ENCODE measurements at places on chromosomes 12 and 14.

GRCh38 chr14:61839507-61839906, 77.3 kb downstream of the SNAPC1 start:
- H3K27me3 ChIP-seq, result no peaks in the 10 kb centered on the region
- H3K27ac ChIP-seq, result no peak overlapping the region
- H3K36me3 ChIP-seq, result no peaks in the 10 kb centered on the region
- H3K4me1 ChIP-seq, result peaks cover 2% of the 10 kb centered on the region
- DNase-seq, result no peak

- no peaks in the 10 kb centered on the region for H3K27me3 ChIP-seq
- no peak overlapping the region for H3K27ac ChIP-seq
- no peaks in the 10 kb centered on the region for H3K36me3 ChIP-seq
Observed at GRCh38 chr14:41805633-41806032, 199.0 kb downstream of the LRFN5 start.

GRCh38 chr12:93430280-93430679, 11.5 kb downstream of the UBE2N start:
- DNase-seq, result no peak
- H3K4me3 ChIP-seq, result no peak overlapping the region
- peaks cover 3% of the 10 kb centered on the region for H3K4me1 ChIP-seq
- no peaks in the 10 kb centered on the region for H3K36me3 ChIP-seq

DNA sequence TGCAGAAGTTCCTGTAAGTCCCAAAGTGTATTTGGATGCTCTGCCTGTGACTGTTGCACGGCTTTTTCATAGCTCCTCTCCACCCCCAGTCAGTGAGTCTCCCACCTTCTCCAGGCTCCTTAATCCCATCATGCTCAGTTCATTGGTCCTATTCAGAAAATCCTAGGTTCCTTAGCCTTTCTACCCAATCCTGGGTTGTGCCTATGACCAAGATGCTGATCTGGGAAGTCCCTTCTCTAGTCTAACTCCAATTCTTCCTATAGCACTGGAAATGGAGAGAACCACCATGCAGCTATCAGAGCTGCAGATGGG, 7.7 kb downstream of the CISTR start:
- H3K27me3 ChIP-seq, result peaks cover 79% of the 10 kb centered on the region
- H3K4me1 ChIP-seq, result peaks cover 5% of the 10 kb centered on the region
- no peak overlapping the region for H3K27ac ChIP-seq
- H3K4me3 ChIP-seq, result no peak overlapping the region

DNA sequence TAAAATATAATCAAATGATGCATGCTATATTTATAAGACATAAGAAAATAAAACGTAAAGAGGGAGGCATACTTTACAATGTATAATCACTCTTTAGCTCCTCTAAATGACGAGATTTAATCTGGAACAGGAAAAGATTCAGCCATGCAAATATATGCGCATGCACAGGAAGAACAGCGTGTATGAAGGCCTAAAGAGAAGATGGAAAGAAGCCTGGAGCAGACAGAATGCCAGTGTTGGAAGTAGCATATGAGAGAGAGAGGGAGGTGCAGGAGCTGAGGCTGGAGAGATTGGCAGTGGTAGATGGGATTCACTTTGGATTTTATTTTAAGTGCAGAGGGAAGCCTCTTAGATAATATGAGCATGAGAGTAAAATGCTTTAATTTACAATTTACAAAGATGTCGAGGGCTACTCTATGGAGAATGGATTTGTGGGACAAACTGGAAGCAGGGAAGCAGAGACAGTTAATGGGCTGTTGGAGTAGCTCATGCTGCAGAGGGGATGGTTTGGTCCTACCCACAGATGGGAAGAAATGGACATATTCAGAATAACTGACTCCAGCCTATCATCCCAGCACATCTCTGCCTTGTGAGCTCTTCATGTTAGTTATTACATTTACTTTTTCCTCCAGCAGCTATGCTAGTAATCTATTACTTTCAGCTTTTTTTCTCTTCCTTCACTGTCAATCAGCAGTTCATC, 411.1 kb downstream of the TMTC2 start:
- DNase-seq, result no peak
- H3K4me3 ChIP-seq, result no peak overlapping the region
- H3K4me1 ChIP-seq, result no peaks in the 10 kb centered on the region
- no peaks in the 10 kb centered on the region for H3K27me3 ChIP-seq

GRCh38 chr12:124835656-124836410, 27.8 kb downstream of the SCARB1 start:
- no peak for DNase-seq
- no peaks in the 10 kb centered on the region for H3K27me3 ChIP-seq
- H3K36me3 ChIP-seq, result no peaks in the 10 kb centered on the region
- no peak overlapping the region for H3K27ac ChIP-seq

- H3K4me3 ChIP-seq, result no peak overlapping the region
- H3K4me1 ChIP-seq, result no peaks in the 10 kb centered on the region
- no peaks in the 10 kb centered on the region for H3K27me3 ChIP-seq
Observed at GRCh38 chr12:95967301-95967700, 24.2 kb downstream of the AMDHD1 start.

DNA sequence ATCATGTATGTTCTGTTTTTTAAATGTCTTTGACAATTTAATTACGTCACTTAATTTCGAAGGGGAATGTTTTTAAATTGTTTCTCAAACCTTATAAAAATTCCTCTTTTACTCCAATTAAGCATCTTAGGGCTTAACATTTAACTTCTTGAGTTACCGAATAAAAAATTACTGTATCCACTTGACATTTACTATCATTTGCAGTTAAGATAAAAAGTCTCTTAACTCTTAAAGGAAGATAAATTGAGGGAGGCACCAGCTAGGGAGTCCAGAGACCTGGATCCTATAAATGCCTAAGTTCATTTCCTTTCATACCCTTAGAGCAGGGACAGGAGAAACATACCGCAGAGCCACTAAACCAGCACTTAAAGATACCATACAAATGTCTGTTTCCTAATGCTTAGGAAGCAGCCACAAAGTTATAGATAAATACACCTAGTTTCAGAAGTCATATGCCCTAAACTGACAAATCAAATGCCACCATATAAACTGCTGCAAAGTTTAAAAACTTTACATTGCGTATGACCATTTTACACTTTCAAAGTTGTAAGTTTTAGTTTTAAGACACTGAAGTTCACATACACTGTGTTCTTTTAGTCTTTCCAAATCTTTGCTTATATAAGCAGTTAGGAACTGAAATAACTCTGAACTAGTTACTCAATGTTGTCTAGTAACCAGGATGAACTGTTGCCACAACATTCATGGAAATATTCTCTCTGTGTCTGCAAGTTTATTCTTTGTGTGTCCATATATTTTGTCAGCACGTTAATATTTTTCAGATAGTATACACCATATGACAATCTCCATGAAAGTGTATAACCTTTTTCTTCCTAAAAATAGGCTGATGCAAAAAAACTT, 71.2 kb downstream of the GALNT4 start:
- H3K4me3 ChIP-seq, result peak overlapping the region; percentile 5
- H3K4me1 ChIP-seq, result peaks cover 7% of the 10 kb centered on the region
- peak; percentile 95 for DNase-seq
- peak overlapping the region; percentile 28 for H3K27ac ChIP-seq
- H3K36me3 ChIP-seq, result peaks cover 4% of the 10 kb centered on the region

GRCh38 chr14:103890821-103891666, 37.2 kb upstream of the TDRD9 start:
- no peak for DNase-seq
- H3K27ac ChIP-seq, result no peak overlapping the region
- peaks cover 18% of the 10 kb centered on the region for H3K4me1 ChIP-seq
- H3K27me3 ChIP-seq, result peaks cover 20% of the 10 kb centered on the region
- H3K4me3 ChIP-seq, result no peak overlapping the region

- no peak for DNase-seq
- no peak overlapping the region for H3K4me3 ChIP-seq
- H3K27me3 ChIP-seq, result no peaks in the 10 kb centered on the region
- no peaks in the 10 kb centered on the region for H3K36me3 ChIP-seq
- no peaks in the 10 kb centered on the region for H3K4me1 ChIP-seq
Observed at GRCh38 chr12:33676866-33677265, 237.2 kb upstream of the SYT10 start.

GRCh38 chr12:122028905-122029560, 7.3 kb downstream of the BCL7A start:
- H3K4me1 ChIP-seq, result peaks cover 37% of the 10 kb centered on the region
- H3K27me3 ChIP-seq, result no peaks in the 10 kb centered on the region
- no peak for DNase-seq
- H3K36me3 ChIP-seq, result peaks cover 16% of the 10 kb centered on the region

DNA sequence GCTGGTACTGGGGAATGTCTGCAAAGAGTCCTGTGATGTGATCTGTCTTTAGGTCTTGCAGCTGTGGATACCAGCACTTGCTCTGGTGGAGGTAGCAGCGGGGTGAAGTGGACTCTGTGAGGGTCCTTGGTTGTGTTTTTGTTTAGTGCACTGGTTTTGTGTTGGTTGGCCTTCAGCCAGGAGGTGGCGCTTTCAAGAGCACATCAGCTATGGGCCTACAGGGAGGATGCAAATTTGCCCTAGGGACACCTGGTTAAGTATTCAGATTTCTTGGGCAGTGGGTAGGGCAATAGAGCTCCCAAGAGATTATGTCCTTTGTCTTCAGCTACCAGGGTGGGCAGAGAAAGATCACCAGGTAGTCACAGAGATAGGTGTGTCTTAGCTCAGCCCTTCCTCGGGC, 63.8 kb downstream of the PTGER2 start:
- DNase-seq, result no peak
- no peaks in the 10 kb centered on the region for H3K36me3 ChIP-seq

GRCh38 chr12:49253033-49253623, 11.8 kb upstream of the TUBA1C start:
- DNase-seq, result no peak
- no peak overlapping the region for H3K4me3 ChIP-seq
- H3K36me3 ChIP-seq, result no peaks in the 10 kb centered on the region

GRCh38 chr14:61368781-61369453, 47.5 kb downstream of the PRKCH start:
- H3K4me1 ChIP-seq, result peaks cover 5% of the 10 kb centered on the region
- peaks cover 5% of the 10 kb centered on the region for H3K27me3 ChIP-seq
- DNase-seq, result no peak
- H3K27ac ChIP-seq, result no peak overlapping the region
- H3K4me3 ChIP-seq, result no peak overlapping the region

GRCh38 chr12:68497702-68498101, 113.0 kb upstream of the RAP1B start:
- H3K27ac ChIP-seq, result peak overlapping the region; percentile 80
- H3K27me3 ChIP-seq, result no peaks in the 10 kb centered on the region
- H3K36me3 ChIP-seq, result no peaks in the 10 kb centered on the region

DNA sequence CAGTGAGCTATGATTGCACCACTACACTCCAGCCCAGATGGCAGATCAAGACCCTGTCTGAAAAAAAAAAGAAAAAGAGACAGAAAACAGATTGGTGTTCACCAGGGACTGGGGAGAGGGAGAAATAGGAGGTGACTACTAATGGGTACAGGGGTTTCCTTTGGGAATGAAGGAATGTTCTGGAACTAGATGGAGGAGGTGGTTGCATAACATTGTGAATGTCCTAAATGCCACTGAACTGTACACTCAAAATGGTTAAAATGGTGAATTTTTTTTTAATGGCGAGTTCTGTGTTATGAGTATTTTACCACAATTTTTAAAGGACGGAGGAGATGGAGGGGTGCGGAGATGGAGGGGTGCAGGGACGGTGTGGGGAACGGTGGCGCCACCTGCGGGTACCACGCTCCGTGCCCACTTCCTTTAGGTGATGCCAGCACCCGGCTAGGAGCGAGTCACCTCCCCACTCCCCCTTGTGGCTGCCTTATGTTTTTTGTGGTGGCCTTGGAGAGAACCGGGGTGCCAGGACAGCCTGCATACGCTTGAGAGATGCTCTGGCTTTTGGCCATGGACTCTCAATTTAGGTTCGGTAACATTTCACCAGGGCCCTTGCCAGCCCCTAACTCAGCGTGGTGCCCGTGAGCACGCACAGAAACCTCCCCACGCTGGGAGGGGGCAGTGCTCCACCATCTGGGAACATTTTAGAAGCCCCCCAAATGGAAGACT, 16.1 kb downstream of the UBC start:
- H3K4me3 ChIP-seq, result peak overlapping the region; percentile 53
- peak; percentile 43 for DNase-seq
- no peaks in the 10 kb centered on the region for H3K36me3 ChIP-seq

GRCh38 chr12:83156815-83157214, 470.1 kb downstream of the TMTC2 start:
- no peak overlapping the region for H3K27ac ChIP-seq
- no peaks in the 10 kb centered on the region for H3K27me3 ChIP-seq
- no peaks in the 10 kb centered on the region for H3K36me3 ChIP-seq

DNA sequence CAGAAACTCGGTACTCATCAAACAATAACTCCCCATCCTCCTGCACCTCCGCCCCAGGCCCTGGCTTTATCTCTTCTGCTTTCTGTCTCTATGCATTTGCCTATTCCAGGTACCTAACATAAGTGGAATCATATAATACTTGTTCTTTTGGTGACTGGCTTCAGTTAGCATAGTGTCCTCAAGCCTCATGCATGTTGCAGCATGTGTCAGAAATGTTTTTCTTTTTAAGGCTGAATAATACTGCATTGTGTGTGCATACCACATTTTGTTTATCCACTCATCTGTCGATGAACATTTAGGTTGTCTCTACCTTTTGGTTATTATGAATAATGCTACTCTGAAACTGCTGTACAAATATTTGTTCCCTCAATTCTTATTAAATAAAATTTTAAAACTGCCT, 117.1 kb downstream of the KICS2 start:
- H3K4me3 ChIP-seq, result no peak overlapping the region
- H3K36me3 ChIP-seq, result peaks cover 79% of the 10 kb centered on the region
- H3K27me3 ChIP-seq, result no peaks in the 10 kb centered on the region
- peak overlapping the region; percentile 33 for H3K27ac ChIP-seq
